NB4 (cell line): ENCODE measurements at places on chromosomes 13 and 19.

GRCh38 chr13:29937841-29938240 is 87.4 kb upstream of the UBL3 start:
- no peak for DNase-seq

DNA sequence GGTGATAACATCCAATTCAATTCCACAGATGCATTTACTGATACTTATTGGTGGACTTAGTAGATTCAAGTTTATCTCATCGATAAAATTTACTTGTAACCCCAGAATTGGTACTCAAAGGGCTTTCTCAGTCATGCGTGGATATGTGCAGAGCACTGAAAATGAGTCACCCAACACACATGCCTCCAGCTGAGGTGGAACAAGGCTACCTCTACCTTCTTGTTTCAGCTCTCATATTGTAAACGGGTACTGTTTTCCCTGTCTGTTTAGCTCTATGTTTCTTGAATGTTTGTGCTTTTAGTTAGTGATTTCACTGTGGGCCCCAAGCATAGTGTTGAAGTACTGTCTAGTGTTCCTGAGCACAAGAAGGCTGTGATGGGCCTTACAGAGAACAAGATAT is 1.5 kb downstream of the LRRC63 start:
- no peak for DNase-seq

DNA sequence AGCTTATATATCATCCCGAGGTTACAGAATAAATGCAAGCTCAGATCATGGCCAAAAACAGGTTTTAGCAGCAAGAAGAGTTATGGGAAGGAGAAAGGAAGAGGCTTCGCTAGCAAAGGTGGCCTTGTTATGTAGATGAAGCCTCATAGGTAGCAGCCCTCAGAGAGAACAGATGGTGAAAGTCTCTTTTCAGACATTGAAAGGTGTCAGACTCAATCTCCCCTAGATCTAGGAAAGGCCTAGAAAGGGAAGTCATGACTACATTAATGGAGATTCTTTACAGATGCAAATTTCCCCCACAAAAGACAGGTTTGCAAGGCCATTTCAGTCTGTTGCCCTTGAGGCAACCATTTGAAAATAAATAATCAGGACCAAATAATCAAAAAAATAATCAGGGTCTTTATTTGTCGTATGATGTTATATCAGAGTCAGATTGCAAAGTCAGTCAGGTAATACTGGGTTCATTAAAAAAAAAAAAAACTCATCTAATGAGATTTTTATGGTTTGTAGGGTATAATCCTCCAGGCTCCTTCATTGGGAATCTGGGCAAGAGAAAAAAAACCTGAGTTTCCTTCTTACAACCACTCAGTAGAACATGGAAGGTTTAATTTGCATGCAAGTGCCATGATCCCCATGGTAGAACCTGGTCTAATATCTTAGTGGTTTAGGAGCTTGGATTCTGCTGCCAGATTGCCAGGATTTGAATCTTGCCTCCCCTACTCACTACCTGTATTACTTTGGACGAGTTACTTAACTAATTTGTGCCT is 50.8 kb upstream of the HTR2A start:
- no peak for DNase-seq

- DNase-seq = no peak
These were observed 298.2 kb downstream of the POU4F1 start for GRCh38 chr13:78305171-78305570.

- peak; percentile 93 for DNase-seq
These were observed at the start of gene ZNF577 for GRCh38 chr19:51887522-51888498. ZNF577 (minus strand) TSS chr19:51887951; CDS start chr19:51880382, 7,569 bp downstream.

- DNase-seq = peak; percentile 34
These were observed 19.7 kb downstream of the ZNF536 start for GRCh38 chr19:30391554-30392551.

- no peak for DNase-seq
These were observed 296.3 kb downstream of the KLF5 start for GRCh38 chr13:73355134-73355533.

DNA sequence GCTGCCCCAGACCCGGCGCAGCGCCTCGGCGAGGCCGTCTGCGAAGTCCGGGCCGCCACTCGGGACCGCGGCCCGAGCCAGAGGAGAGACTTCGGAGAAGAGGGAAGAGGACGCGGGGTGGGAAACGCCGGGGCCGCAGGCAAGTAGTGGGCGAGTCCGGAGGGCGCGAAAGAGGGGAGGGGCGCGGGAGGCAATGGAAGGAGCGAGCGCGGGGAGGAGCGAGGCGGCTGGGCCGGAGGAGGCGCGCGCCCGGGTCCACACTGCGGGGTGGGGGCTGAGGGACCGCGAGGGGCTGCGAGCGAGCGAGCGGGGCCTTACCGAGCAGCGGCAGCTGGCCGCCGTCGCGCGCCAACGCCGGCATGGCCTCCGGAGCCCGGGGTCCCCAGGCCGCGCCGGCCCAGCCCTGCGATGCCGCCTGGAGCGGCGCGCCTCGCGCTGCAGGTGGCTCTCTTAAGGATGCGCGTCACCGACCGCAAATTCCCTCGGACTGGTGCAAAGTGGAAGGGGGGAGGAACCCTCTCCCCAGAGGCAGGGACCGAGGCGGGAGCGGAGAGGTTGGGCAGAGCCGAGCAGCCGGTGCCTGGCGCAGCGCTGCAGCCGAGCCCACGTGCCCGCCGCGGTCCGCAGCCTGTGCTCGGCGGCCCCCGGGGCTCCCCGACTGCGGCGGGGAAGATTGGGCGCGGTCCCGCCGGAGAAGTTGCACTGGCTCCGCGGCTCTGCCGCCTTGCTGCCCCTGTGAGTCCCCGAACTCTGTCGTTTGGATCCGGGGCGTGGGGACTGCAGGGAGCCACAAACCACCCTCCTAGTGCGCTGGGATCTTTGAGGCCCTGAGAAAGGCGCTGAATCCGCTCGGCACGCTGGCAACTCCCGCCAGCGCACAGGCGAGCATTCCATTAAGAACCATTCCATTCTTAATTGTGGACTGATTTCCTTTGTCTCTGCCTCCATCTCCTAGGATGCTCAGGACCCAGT is at the start of gene FLT3:
TSS of gene FLT3 (minus strand) at position 427 of the 972 bp plus-strand sequence. CDS start at position 361, 66 bp downstream.
- DNase-seq = peak; percentile 99

- no peak for DNase-seq
These were observed 10.6 kb downstream of the FCGBP start for GRCh38 chr19:39923862-39924261.

GRCh38 chr19:14349426-14349825 is 31.8 kb upstream of the ADGRE5 start:
- DNase-seq = no peak

DNA sequence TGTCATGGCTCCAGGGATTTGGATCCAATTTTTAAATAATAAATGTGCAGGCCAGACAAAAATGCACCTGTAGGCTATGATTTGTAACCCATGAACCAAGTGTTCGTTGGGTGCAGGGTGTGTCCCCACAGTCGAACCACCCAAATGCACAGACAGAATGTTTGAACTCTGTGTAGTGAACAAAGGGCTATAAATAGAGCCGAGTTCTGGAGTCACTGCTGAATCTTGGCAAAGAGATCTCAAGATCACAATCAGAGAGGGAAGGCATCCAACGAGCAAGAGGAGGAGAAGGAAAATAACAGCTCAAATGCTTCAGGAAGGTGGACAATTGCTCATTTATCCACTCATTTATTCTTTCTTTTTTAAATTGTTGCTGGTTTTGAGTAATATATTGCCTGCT is 547.9 kb downstream of the FGF9 start:
- DNase-seq = no peak

- DNase-seq = peak; percentile 62
These were observed 125.7 kb downstream of the TNFRSF19 start for GRCh38 chr13:23695711-23696464.

- no peak for DNase-seq
These were observed 26.4 kb downstream of the RUBCNL start for GRCh38 chr13:46360604-46361003.

GRCh38 chr19:38691938-38692457 is 44.5 kb downstream of the ACTN4 start:
- DNase-seq = no peak

GRCh38 chr13:95643571-95643935 is 953 bp downstream of the DZIP1 start:
- DNase-seq = no peak

DNA sequence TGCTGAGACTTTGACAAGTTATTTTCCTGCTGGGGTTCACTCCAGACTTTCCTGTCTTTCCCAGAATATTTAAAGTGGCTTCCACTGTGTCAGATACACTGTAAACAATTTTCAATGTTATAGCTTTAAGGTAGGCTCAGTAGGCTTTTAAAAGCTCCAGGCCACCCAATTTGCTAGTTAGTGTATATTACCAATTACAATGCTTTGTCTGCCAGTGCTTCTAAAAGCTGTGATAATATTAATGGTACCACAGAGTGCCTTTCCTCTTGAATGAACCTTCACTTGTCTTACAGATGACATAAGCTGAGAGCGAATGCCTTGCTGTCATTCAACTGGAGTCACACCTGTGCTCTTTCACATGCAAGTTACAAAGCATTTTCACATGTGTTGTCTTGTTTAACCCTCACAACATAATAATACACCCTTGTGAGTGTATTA is 239.7 kb upstream of the HTR2A start:
- DNase-seq = no peak

- no peak for DNase-seq
These were observed 28.5 kb downstream of the GSX1 start for GRCh38 chr13:27820524-27821482.

DNA sequence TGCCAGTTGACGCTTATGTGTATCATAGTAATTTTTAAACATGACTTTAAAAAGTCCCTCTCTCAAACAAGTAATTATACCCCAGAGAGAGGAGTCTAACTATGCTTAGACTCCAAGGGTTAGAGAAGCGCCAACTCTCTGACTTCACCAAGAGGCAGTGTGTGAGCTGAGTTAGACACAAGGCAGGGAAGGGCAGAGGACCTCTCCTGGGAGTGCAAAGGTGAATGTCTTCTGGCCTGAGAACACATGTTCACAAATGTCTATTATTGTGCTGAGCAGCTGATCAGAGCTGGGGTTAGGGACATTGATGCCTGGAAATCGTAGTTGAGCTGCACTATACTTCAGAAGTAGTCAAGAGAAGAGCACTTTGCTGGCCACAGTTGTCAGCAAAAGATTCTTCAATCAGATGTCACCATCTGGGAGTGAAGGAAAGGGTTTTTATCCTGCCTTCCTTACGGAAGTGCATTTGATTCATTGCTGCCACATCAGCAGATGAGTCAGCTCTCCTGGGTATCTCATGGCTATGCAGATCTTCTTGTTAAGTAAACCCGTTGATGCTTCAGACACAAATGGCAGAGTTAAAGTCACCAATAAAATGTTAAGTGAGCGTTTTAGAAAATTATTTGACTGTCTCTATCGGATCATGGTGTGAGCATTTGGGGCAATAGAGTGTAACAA is 283.2 kb upstream of the ARGLU1 start:
- no peak for DNase-seq

DNA sequence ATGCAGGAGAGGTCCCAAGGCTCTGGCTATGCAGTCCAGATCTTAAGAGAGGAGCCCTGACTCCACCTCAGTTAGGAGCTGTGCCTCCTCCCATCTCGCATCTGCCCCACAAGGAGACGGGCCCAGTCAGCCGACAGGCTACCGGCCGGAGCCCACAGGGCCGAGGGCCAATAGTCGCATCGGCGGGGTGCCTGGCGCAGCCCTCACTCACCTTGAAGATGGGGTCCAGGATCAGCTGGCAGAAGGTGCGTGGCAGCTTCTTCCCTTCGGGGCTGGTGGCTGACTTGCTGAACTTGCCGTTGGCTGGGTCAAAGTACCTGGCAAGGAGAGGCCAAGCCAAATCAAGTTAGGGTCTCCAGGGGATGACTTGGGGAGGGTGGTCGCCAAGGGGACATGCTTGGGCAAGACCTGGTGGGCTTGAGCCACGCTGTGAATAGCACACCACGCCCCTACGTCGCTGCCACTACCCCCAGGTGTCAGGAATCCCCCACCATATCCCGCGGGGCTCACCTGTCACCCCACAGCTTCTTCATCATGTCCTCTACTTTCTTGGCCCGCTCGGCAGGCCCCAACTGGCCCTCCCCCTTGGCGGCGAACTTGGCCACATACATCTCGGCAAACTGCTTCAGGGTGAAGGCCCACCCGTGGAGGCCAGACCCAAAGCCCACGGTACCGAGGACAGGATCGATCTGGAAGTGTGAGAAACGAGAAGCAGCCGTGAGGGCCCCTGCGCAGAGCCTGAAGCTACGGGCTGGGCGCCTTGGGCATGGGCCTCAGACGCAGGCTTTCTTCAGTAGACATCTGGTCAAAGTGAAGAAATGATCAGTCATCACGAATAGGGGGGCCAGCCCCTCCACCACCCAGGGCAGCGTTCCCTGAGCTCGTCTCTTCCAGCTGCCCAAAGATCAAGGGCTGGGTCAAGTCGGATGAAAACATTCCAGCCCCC is 3.3 kb downstream of the EEF2 start:
- DNase-seq = no peak

DNA sequence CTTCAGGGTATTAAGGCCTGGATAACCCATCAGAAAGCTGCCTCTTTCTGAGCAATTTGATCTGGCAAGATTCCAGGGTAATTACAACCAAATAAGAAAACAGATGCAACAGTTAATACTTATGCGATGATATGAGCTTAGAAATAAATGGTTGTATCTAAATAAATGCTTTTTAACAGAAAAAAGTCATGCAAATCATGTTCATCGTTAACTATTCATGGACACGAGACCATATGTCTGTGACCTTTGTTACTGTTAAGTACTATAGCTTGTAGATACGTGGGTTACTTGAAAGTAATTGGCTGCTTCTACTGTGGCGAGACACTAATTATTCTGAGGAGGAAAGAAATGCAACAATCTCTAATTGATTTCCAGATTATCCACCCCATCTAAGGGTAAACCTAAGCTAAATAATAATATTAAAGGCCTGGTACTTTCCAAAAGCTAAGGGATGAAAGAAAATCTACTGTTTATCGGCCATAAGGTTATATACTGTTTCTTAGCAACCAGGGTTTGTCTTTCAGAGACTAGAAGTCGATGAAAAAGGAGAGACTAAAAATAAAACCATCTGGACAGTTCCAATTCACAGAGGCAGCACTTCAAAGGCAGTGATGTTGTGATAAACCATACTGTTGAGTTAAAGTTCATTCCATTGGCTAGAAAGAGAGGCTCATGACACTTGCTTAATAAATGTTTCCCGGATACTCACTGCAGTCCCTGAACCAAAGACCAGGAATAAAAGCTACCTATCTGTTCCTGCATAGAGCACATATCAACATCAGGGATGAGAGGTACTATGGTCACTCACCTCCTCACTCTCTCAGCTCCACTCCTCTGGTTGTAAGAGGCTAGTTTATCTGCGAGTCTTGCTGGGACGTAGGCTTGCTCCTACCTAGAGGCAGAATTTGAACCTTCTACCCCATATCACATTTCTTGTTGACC is 1.5 kb downstream of the EPSTI1 start:
- no peak for DNase-seq

GRCh38 chr19:50458396-50459066 is 17.8 kb upstream of the EMC10 start:
- no peak for DNase-seq

DNA sequence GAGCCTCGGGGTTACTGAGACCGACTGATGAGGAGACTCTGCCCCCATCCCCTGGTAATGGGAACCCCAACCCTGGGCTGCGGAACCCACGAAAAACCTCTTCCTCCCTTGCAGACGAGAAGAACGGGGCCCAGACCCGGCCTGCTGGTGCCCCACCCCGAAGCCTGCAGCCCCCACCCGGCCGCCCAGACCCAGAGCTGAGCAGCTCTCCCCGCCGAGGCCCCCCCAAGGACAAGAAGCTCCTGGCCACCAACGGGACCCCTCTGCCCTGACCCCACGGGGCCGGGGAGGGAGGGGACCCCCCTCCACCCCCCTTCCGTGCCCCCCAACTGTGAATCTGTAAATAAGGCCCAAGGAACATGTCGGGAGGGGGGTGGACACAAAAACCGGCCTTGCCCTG is 13.3 kb downstream of the TMEM150B start:
- no peak for DNase-seq
